NCI-H1092 (cell line): ENCODE measurements at places on chromosomes 6 and 20.

DNA sequence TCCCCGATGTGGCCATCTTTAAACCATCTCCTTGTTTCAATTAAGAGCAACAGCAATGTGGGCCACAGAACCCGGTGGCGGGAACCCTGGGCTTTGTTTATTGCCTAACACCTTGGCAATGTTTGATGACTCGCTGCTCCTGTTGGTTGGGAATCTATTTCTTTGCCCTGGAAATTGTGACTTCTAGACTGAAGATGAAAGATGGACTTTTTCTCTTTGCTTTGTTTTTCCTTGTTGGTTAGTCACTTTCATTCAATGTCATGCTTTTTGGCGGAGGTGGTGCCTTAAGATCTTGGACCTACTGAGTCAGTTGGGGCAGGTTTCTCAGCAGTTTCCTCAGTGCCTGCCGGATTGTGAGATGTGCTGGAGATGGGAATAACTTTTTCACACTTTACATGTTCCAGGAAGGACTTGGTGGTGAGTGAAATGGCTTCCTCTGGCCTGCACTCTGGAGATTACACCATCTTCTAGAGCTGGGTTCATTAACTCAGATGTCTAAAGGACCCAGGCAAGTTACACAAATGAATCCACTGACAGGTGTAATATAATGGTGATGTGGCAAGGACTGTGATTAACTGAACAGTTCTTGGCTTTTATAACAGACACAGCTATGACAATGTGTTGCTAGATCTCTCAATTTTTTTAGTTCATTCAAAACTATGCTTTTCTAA lies 56.3 kb downstream of the TSHZ2 start:
- DNase-seq, result no peak

GRCh38 chr6:123925350-123925749 lies 121.7 kb downstream of the NKAIN2 start:
- DNase-seq, result no peak

DNA sequence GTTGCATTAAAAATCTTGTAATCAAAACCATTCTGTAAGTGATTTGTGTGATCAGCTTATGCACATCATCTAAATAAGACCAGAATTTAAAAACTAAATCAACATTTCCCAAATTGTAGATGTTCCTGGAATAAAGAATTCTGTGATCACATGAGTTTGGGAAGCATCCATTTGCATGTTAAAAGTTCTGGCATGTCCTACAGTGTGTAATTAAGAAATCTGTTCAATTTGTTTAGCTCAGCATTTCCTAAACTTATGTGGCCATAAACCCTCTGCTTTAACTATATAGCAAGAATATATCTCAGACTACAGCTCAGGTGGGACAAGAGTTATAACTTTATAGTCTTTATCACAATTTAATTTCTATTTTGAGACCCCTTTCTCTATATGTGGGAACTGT lies 399.1 kb downstream of the LAMA2 start:
- no peak for DNase-seq

DNA sequence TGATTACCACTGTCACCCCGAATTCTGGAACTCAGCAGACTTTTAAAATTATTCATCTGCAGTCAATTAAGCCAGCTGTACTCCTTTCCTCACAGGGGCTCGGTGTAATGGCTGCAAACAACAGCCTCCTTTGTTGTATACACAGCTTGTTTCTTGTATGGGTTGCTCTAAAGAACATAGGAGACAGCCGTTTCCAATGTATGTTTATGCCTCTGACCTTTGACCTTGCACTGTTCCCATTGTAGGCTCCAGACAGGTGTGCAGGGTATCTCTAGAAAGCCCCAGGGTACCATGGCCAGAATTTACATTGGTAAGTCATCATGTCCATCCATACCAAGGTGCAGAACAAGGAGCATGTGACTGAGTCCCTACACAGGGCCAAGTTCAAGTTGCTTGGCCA lies 11.5 kb upstream of the TENT5A start:
- no peak for DNase-seq

- no peak for DNase-seq
These were observed 558 bp downstream of the XKR7 start for GRCh38 chr20:31968291-31969126.

GRCh38 chr6:142300302-142300701 lies 1.5 kb upstream of the ADGRG6 start:
- DNase-seq, result no peak

GRCh38 chr20:2101865-2102584 lies 398 bp downstream of the STK35 start:
- peak; percentile 90 for DNase-seq

DNA sequence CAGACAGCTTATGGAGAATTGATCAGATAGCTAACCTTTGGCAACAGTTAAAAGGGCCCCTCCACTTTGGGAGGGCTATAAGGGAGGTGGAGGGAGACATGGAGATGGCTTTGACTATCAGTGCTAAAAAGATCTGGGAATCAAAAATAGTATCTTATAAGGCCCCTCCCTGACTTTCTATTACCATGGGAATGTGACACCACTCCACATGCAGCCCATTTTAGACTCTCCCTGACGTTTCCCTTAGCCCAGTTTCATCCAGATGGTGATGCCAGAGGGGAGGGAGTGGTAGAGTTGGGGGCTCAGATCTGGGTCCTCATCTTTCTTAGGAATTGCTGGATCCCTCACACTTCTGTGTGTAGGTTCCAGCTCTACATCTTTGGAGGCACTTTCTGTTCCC lies 200.0 kb upstream of the DTNBP1 start:
- DNase-seq, result no peak

GRCh38 chr6:147381712-147382111 lies 126.8 kb upstream of the SAMD5 start:
- DNase-seq, result no peak

GRCh38 chr6:12842114-12842513 lies 125.5 kb downstream of the PHACTR1 start:
- DNase-seq, result no peak

DNA sequence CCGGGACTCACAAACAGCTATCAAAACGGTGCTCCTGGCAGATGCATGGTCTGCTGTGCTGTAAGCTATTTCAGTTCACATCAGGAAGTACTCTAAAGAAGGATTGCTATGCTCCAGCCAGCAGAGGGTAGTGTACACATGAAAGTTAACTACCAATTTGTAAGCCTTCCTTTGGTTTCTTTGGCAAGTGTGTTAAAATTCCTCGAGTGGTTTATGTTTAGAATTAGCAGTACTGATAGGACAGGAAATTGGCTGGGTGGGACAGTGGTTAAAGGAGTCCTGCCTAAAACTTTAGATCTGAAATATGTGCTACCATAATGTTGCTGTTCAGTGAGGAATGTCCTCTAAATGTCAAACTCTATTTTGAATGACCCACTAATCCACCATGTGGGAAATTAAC lies 47.4 kb downstream of the TRMT11 start:
- no peak for DNase-seq

DNA sequence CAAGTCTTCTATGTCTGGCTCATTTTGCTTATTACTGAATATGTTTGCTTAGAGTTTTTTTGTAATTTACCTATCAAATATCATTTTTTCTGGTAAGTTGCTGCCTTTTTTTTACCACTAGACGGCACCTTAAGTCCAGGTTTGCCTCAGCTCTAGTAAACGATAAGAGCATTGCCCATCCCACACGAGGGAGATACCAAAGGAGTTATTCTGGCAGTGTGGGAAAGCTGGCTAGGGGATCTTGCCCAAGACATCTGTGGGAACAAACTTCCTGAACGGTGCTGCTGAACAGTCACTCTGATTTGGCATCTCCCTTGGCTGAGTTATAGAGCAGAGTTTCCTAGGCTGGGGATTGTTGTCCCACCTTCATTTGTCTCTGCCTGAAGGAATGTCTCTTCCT lies 306.4 kb downstream of the COL12A1 start:
- DNase-seq, result no peak

- no peak for DNase-seq
These were observed 21.3 kb upstream of the TMEM14A start for GRCh38 chr6:52649536-52650160.

DNA sequence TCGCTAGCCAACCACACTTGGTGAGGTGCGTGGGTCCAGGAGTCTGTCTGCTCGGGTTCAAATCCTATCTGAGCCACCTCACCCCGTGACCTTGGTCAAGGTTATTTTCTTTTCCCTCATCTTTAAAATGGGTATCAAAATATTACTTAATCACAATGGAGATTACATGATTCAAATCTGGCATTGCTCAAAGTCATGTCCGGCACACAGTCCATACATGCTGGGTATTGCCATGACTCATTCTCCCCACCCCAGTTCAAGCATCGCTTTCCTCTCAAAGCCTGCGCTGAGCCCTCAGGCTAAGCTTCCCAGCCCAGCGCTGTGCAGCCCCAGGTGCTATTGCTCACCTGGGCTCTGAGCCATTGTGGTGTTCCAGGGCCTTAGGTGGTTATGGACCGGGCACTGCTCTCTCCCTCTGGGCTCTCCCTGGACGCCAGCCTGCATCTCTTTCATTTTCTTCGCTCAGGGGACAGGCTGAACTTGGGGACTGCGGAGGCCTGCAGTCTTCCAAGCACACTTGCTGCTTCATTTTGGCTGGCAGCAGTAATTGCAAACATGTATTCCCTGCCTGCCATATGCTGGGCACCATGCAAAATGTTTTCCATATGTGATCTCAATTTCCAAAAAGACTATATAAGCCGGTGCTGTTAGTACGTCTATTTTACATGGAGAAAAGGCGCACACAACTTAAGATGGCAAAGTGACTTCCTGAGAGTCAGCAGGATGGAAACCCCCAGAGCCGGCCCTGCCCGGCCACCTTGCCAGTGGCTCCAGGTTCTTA lies 27.3 kb downstream of the WRNIP1 start:
- DNase-seq, result no peak

GRCh38 chr6:166752097-166752496 lies 125.0 kb upstream of the RPS6KA2 start:
- DNase-seq, result no peak

GRCh38 chr20:58614984-58615760 lies 35.9 kb upstream of the STX16 start:
- DNase-seq, result peak; percentile 24

DNA sequence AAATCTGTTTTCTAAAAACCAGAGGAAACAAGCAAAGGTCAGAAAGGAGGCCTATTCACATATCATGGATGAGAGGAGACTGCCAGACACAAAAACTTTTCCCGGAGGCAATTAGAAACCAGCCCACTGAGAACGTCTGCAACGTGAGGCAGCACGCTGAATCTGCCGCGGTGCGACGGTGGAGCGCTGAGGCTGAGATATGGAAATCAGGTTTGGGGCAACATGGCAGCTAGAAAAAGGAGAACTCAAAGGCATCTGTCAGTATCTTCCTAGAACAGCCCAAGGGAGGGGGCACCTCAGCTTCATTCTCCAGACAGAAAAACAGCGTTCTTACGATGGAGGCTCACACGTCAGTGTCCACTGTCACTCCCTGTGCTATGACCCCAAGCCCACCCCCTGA lies 5.2 kb downstream of the PRELID3B start:
- no peak for DNase-seq

DNA sequence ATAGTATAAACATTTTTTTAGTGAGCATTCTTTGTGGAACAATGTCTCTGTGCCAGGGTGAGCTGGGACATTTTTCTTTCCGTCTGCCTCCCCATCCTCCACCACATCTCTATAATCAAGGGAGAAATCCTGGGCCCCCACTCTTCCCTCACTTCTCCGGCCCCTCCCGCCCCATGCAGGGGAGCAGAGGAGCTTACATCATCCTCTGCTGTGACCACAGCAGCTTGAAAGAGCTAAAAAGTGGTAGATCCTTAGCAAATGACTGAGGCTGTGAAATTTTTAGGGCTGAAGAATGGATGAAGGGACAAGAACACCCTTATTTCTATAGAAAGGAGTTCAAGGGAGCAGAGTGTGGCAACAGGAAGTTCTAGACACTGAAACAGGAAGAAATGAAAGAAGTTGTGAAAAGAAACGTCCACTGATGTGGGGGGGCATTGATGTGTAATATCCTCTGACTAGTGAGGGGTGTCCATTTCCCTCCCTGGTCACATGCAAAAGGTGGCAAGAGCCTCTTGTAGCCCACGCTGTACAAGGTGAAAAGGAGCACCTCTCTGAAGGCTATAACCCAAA lies 380.3 kb upstream of the JARID2 start:
- DNase-seq, result no peak

GRCh38 chr6:23213193-23213592 lies 643.8 kb downstream of the HDGFL1 start:
- no peak for DNase-seq

- DNase-seq, result no peak
These were observed 157.0 kb downstream of the PLCB4 start for GRCh38 chr20:9225879-9226278.

DNA sequence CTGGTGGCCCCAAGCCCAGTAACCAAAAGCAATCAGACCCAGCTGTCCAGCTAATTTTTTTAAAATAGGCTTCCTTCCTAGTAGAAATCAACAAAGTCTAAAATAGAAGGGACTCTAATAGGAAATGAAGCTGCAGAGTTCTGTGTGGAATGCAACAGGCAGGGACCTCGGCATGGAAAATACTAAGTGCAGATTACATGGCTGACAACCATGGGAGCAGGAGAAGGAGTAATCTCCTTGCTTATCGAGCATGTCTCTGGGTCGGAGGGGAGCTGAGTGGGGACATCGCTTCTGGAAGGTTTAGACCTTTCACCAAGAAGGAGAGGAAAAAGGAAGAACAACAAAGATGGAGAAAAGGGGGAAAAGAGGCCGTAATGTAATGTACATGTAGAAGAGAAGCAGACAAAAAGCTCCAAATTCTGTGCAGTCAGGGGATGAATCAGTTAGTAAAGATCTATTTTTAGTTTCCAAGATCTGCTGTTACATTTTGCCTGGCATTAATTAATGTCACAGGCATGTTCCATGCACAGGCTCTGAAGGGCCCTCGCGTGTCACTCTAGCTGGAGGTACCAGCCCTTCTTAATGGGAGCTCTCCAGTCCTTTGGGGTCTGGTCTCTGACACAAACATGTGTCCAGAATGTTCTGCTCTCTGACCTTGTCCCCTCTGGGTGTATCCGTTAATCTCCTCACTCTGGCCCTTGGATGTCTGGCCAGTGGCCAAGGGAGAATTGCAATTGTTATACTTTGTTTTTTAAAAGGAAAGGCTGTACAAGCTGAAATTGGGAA lies 16.6 kb upstream of the ZNF831 start:
- no peak for DNase-seq
